Vagina (tissue), 2 donors: ENCODE measurements at places on chromosomes 6 and 20.

GRCh38 chr6:15362274-15363160, 116.6 kb downstream of the JARID2 start:
- DNase-seq, result no peak

DNA sequence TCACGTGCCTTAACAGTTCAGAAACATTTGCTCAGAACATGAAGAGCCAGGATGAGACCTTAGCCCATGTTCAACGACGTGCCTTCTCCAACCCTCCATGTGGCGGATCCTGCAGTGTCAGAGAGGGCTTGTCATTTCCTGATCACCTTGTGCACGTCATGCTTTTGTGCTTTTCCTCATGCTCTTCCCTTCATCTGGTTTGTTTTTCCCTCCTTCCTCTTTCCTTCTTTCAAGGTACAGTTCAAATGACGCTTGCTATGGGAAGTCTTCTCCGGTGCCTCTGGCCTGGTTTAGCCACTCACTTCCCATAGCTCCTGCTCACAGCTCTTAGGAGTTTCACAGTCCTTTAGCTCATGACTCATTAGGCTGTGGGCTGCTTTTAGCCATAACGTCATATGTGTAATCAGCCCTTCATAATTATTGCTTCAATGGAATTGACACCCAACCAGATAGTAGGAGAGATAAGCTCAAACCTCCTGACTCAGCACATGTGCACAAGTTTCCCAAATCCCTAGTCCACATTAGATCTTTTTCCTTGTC, 102.7 kb upstream of the CNKSR3 start:
- DNase-seq, result no peak

- DNase-seq, result no peak
These were observed 30.0 kb upstream of the AKIRIN2 start for GRCh38 chr6:87731818-87732661.

DNA sequence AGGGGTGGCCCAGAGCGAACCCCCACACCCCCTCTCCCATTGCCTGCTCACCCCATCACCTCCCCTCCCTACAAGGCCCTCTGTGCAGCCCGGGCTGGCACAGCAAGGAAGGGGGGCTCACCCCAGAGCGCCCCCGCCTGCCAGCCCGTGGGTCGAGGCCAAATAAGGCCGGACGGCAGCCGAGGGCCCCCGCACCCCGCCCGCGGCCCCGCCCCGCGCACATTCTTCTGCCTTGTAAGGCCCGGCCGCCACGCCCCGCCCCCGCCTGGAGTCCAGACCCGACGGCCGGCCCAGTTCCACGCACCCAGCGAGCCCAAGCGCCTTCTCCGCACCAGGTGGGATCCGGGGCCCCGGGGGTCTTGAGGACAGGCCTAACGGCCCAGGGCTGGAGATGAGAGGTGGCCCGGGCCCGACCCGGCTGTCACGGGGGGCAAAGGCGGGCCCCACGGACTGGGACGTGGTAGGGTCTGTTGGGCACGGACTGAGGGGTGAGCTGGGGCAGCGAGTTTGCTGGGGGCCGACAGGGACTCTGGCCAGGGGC, at the start of gene MYL9:
Gene MYL9, plus strand, starts transcription at position 293 of the 541 bp plus-strand sequence. CDS start 3,366 bp downstream, outside the sequence.
- no peak for DNase-seq
